ENCODE measurements at places on chromosomes 6 and 20.

DNA sequence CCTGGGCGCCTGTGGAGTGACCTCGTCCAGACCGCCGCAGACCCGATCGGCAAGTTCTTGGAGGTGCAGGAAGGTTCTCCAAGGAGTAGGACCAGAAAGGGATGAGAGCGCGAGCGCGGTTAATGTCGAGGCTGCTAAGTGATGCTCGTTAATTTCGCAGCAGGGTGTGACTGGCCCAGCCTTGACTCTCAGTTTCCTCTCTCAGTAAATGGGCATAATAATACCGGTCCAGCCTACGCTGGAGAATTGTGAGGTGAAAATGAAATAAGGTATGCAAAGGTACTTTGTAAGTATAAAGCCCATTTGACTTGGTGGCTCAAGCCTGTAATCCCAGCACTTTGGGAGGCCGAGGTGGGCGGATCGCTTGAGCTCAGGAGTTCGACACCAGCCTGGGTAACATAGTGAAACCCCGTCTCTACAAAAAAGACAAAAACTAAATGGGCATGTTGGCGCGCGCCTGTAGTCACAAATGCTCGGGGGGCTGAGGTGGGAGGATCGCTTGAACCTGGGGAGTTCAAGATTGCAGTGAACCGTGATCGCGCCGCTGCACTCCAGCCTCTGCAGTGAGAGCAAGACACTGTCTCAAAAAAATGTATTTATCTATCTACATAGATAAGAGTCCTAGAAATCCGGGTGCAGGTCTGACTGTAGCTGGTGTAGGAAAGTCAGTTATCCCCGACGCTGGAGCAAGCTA is 634 bp upstream of the BTBD9 start:
- no peak for DNase-seq

DNA sequence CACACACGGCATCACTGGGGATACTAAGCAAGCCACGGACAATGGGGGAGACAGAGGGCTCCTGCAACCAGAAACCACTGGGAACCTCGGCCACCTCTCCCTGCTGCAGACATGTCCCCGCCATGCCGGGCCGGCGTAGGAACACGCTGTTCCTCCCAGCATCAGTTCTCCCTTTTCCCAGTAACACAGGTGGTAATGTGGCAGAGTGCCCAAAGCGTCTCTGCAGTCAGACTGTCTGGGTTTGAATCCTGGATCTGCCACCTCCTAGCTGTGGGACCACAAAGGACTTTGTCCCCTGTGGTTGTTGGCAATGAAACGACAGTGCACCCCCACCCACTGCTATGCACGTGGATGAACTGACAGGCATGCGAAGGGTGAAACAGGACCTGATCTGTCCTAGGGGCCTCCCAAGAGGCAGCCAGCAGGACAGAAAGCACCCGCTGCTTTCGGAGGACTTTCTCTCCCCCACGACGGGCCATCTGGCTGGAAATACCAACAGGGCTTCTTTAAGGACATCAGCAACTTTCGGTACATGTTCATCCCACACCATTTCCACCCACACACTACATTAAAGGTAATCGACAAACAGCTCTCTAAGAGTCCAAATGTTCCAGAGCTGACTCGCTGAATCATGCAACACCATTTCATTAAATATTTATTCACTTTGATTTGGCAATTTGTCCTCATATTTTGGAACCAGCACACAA is 74.1 kb downstream of the SULF2 start:
- DNase-seq, result no peak

DNA sequence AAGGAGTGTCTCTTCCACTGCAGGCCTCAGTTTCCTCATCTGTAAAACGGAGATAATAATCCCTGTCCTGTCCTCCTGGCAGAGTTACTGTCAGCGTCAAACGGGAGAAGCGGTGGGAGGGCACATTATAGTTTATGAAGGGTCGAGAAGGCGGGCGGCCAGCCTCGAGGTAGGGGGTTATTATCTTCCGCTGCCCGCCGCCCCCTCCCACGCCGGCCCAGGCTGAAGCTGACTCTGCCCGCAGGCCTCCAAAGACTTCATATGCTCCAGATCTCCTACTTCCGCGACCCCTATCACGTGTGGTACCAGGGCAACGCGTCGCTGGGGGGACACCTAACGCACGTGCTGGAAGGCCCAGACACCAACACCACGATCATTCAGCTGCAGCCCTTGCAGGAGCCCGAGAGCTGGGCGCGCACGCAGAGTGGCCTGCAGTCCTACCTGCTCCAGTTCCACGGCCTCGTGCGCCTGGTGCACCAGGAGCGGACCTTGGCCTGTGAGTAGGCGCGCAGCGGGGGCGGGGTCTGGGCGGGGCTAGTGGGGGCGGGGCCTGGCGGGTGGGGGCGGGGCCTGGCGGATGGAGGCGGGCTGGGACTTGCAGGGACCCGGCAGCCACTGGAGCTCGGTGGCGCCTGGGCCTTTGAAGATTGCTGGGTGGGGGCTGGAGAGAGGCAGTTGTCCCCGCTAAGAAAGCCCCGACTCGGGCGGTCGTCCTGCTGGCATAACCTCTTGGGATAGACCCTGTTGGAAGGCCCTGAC is 2.8 kb downstream of the PROCR start:
- no peak for DNase-seq

DNA sequence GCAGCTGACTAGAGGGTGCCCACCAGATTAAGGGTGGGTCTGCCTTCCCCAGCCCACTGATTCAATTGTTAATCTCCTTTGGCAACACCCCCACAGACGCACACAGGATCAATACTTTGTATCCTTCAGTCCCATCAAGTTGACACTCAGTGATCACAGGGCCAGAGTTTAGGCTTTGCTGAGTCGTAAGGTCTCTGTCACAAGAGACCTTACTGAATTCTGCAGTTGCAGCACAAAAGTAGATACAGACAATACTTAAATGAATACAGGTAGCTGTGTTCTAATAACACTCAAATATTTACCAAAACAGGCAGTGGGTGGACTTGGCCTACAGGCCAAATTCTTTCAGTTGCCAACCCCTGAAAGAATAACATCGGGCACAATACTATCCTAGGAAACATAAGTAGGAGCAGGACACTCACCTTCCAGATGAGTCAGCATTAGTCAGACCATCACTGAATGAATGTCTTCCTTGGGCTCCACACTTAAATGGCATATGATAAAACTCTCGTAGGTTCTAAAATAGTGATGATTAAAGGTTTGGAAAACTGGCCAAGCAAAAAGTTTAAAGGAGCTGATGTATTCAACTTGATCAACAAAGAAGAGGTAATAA is 190.0 kb downstream of the UBE3D start:
- DNase-seq, result peak; percentile 62

- no peak for DNase-seq
Measured at GRCh38 chr20:34581341-34582184, 23.0 kb downstream of the MAP1LC3A start.

DNA sequence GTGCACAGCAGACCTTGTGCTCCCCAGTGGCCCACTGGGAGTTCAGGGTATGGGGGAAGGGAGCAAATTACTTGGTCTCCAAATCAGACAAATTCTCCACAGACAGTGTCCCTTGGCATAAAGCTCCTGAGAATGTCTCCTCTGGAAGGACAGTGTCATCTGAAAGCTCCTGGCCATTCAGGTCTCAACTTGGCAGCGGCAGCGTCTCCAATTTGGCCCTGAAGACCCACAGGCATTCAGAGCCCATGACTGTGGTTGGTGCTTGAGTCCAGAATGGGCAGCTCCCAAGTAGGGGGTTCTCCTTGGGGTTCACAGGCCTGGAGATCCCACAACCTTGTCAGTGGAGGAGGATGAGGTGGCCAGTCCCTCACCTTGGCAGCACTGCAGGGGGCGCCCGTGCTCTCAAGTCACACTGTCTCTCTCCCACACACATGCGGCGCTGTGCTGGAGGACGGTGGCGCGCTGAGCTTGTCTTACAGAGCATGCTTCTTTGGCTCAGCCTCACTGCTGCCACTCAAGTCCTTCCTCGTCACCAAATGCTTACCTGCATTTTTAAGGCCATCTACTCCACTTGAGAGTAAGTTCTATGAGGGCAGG is 20.7 kb downstream of the DYNLRB1 start:
- no peak for DNase-seq

GRCh38 chr6:12090714-12091113 is 78.6 kb downstream of the HIVEP1 start:
- no peak for DNase-seq

- no peak for DNase-seq
Measured at GRCh38 chr6:46315589-46315988, 144.8 kb upstream of the ENPP5 start.

DNA sequence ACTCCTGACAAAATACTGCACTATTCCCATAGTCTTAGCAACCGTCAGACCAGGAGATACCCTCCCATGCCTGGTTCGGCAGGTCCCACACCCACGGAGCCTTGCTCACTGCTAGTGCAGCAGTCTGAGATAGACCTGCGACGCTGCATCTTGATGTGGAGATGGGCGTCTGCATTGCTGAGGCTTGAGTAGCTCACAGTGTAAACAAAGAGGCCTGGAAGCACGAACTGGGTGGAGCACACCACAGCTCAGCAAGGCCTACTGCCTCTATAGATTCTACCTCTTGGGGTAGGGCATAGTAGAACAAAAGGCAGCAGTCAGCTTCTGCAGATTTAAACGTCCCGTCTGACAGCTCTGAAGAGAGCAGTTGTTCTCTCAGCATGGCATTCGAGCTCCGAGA is 25.4 kb downstream of the TMEM244 start:
- DNase-seq, result no peak

- no peak for DNase-seq
Measured at GRCh38 chr20:2658414-2659354, 5.3 kb downstream of the IDH3B start.

- peak; percentile 43 for DNase-seq
Measured at GRCh38 chr6:32940656-32941213, at the start of gene HLA-DMB. HLA-DMB (minus strand) TSS chr6:32941028; CDS start chr6:32940807, 221 bp downstream.

DNA sequence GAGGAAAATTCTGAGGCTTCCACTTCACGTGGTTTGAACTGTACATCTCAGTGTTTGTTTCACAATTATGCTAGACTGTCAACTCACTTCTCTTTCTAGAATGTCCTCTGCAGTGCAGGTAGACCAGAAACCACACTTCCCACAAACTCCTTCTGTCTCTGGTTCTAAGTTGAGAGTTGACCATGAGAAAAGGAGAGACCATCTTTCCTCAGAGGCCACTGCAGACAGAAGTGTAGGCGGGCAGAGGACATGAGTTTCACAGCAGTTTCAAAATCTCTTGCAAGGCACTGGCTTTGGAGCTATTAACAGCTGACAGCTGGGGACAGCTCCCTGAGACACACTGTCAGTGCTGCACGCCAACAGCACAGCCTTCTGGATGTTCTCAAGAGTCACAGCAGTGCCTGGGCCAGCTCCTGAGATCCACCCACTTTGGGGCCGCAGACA is 55.4 kb upstream of the MOXD1 start:
- DNase-seq, result no peak

GRCh38 chr6:85404564-85405174 is 45.2 kb upstream of the NT5E start:
- DNase-seq, result peak; percentile 82

DNA sequence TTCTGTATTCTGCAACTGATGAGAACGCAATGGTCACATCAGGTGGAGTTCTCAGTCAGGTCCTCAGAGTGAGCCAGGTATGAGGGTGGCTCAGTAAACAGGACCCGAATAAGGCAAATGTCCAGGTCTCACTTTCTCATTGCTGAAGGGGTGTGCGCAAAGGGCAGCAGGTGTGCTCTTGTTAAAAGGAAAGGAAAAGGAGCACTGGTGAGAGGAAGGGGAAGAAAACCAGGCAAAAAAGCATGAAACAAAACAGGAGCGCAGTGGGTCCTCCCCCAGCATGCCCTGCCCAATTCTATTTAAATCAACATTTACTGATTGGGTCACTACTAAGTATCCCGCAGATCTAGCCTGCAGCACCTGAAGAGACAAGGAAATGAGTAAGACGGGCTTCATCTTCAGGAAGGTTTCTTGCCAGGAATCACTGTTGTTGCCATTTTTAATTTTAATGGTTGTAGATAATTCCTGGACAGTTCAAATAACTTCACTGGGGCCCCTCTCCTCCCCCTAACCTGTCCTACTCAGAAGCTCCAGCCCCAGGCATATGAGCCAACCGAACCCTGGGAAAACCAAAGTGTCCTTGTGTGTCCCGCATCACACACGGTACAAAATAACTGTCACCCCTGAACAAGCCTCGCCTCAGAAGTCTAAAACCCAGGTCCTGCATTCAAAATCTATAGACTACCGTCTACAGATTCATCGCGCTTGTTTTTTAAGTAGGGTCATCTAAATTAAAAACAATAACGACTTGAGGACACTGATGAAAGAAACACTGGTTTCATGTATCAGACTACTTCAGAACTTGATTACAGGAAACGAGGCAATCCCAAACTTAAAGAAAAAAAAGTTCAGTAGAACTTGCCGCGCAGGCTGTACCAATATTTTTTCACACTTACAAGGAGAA is 980 bp downstream of the MBOAT1 start:
- peak; percentile 4 for DNase-seq

GRCh38 chr6:33217681-33218080 is 9.4 kb downstream of the RING1 start:
- no peak for DNase-seq

GRCh38 chr20:4511776-4512175 is 209.9 kb upstream of the PRND start:
- DNase-seq, result no peak

DNA sequence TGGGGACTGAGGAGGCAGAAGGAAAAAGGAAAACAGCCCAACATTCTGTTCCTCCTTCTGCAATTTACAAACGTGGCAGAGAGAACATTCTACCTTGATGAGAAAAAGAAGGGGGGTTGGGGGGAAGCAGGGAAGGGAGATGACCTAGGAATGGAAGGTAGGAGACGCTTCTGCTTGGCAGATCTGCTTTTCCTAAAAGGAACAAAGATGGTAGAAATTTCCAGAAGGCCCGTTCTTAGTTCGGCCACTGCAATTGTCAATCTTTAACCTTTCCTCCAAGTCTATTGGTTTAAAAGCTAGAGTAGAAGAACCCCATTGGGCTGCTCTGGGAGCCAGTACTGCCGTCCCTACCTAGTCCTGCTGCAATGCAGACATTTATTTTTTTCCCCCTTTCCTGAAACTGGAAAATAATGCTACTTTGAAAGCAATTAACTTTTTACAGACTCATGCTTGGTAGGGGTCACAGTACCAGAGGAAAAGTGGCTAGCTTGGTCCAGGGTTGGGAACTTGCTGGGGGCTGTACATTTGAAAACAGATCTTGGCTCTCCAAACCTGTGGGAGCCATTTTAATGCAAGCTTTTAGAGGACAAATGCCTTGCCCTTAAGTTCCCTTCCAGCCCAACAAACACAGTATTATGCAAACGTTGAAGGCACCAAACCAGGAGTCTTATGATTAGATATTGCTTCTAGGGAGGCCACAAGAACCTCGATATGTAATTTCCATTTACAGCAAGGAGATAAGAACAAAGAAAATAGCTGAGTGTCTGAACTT is 2.6 kb downstream of the ZMYND8 start:
- DNase-seq, result no peak

GRCh38 chr6:132190097-132190814 is 211.0 kb downstream of the MOXD1 start:
- no peak for DNase-seq

Data from HS-27A (cell line).